ENCODE measurements at places on chromosomes 5 and 9.

- no peak for DNase-seq
These were observed 19.7 kb upstream of the TRAF1 start for GRCh38 chr9:120946259-120946658.

- DNase-seq = peak; percentile 68
These were observed 39.8 kb upstream of the FUBP3 start for GRCh38 chr9:130539420-130540223.

DNA sequence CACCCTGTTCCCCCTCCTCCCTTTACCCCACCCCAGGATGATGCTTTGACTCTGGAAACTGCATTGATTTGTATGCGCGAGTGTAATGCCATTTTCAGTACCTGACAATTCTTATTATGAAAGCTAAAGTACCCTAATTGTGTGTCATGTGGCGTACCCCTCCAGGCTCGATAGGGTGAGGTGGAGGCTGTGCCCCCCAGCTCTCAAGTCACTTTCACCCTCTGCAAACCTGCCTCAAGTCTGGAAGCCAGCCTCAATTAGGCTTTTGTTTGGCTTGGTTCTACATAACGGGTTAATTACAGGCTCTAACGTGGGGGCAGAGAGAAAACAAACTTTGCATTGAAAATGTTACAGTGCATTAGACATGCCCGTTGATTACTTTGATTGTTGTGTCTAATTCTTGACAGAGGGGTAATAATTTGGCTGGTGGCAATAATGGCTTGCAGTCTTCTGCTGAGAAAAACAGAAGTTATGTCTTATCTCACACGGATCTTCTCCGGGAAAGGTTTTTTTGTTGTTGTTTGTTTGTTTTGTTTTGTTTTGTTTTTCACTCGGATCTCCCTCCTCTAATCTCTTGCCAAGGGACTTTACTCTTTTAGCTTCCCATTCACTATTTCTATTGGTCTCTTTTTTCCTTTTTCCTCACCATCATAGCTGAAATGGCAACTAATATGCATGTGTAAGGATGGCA is 12.6 kb downstream of the ISL1 start:
- DNase-seq = no peak

GRCh38 chr5:73153513-73153912 is 19.5 kb upstream of the TMEM174 start:
- DNase-seq = no peak

DNA sequence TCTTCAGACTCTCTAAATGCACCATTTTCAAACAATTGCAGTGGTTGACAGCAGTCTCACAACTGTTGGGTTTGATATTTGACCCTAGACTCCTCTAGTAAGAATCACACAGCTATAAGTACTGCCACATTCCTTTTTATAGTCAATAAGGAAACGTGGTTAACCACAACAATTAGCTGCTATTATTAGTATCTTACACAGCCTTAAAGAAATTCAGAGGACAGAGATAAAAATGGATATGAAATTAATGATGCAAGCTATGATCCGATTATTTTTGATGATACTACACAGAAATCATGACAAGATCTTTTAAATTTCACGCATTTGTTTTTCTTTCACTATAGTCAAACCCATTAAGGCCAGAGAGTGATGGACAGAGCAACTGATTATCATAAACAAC is 288.6 kb upstream of the C9orf72 start:
- DNase-seq = peak; percentile 67

DNA sequence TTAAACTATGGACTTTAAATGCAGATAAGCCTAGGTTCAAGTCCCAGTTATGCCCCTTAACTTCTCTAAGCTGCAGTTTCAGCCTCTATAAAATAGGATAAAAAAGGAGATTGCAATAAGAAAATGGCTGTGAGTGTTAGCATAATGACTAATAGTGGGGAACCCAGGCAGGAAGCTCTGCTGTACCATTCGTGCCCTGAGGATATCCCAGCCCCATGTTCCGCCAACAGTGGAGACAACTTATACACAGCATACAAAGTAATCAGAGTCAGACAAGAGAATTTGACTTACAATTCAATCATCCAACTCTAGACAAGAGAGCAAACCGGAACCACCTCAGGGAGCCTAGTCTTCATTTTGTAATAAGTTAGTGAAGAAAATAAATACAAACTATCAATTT is 141.5 kb upstream of the FSTL4 start:
- DNase-seq = peak; percentile 3

- DNase-seq = no peak
These were observed 177.5 kb downstream of the ZDHHC21 start for GRCh38 chr9:14515571-14516198.

DNA sequence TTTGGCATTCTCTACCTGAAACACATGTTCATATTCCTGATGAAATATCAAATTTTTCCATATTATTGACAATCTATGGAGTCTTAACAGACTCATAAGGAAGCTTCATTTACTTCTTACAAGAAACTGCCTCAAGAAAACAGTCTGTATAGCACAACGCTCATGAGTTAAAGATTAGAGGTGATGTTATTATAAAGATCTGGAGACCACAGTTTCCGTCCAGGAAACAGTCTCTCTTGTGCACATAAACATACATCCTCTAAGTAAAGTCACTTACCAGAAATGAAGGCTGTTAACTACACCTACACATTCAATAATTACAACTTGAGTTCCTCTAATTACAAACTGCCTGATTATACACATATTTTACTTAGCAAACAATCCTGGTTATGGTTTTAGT is 86.9 kb downstream of the RAPGEF6 start:
- no peak for DNase-seq

- no peak for DNase-seq
These were observed 483 bp upstream of the PLPP6 start for GRCh38 chr9:4661611-4662010.

GRCh38 chr9:16680541-16680940 is 189.9 kb downstream of the BNC2 start:
- no peak for DNase-seq

DNA sequence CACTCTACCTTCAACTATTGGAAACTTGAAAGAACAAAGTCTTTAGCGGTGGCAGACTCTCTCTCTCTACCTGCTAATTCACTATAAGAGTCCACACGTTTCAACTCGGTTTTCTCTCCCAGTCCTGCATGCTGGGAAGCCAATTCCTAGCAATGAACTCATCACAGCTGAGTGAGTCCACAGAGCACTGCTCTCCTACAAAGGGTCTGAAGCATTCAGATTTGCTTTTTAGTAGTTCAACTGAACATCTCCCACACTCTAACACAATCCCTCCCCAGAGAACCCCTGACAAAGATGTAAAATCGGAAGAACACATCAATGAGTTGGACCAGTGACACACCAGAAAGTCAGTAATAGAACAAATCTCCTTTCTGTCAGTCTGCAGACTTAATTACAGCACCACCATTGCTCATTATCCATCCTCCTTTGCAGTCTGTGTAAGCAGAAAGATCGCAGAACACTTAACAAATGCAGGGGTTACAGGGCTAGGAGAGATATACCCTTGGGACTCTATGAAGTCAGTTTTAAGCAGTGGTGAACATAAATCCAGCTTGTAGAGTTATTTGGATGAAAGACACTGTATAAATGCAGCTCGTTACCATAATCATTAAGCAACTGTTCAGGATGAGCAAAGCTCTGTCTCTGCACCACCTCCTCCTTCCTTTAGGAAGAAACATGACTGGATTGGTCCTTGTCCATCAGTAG is 353.4 kb upstream of the GRIA1 start:
- no peak for DNase-seq

DNA sequence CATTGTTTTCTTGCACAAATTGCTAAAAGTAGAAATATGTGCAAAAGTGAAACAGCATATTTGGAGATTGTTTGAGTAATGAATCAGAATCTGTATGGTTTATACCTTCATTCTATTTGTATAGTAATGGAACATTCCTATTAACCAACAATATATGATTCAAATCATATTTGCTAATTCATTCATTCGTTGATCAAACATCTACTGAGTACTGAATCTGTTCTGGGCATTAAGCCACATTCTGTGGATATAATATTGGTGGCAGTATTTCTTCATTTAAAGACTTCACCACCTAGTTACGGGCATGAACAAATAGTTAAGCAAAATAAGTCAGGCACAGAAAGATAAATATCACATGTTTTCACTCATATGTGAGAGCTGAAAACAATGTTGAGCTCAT is 385.7 kb downstream of the MTRR start:
- no peak for DNase-seq

GRCh38 chr5:60668686-60669304 is 31.2 kb downstream of the DEPDC1B start:
- DNase-seq = peak; percentile 52

DNA sequence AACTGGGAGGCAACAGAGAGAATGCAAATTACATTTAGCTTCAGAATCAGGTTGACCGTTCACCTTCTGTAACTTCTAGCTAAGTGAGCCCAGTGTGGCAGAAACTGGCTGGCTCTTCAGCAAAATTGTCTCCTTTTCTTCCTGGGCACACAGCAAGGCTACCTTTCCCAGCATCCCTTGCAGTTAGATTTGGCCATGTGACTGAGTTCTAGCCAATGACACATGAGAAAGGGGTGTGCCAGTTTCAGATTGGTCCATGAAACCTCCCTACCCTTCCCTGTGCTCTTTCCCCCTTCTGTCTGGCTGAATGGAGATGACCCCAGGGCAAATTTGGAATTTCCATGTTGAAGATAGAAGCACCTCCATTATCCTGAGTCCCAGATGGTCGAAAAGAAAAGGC is 72.5 kb upstream of the SMIM23 start:
- no peak for DNase-seq

DNA sequence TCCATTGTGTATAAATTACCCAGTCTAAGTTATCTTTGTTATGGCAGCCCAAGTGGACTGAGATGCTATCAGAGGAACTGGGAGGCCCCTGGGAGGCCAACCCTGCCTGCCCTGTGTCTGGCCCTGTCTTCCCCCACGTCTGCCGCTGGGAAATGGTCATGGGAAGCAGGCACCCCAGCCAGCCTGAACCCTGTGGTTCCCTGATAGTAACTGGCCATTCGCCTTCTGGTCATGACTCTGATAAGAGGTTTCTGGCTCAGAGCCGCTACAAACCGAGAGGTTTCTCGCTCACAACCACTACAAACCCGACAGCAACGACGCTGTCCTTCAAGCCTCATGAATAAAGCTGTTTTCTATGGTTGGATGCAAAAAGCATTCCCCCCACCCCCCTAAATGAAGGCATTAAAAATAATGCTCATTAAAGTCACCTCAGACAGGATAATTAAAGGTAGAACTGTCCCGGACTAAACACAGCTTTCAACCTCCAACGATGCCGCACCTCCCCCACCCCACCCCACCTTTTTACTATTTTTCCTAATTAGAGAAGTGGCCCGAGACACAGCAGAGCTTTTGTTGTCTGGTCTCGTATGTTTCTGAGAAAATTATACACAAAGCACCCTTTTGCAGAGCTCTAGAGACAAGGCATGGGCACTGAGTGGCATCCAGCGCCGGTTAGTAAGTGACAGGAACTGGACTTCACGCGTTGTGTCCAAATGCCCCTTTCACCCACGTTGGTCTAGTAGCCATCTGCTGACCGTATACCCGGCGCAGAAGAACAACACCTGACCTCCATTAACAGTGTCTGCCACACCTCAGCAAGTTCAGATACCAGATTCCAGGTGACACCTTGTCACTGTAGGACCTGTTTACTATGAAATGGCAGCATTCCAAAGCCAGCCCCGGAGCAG is 140.8 kb downstream of the COL23A1 start:
- no peak for DNase-seq

DNA sequence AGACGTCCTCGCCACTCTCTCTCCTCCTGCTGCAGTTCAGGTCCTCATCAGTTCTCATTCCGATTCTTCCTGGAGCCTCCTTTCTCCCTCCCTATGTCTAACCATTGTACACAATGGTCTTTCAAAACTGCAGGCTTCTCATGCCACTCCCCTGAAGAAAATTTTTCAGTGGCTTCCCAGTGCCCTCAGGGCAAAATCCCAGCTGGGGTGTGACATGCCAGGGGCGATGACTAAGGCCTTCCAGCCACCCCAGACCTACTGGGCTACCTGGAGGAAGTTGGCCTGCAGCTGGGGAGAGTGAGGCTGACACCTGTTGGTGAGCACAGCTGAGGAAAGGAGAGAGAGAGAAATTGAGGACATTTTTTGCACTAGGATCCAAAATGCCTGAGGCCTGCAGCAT is 65.2 kb downstream of the SREK1 start:
- DNase-seq = peak; percentile 92

- DNase-seq = no peak
These were observed 31.3 kb downstream of the IPPK start for GRCh38 chr9:92638621-92639101.

- DNase-seq = peak; percentile 48
These were observed 37.9 kb downstream of the TNFAIP8 start for GRCh38 chr5:119393746-119394145.

DNA sequence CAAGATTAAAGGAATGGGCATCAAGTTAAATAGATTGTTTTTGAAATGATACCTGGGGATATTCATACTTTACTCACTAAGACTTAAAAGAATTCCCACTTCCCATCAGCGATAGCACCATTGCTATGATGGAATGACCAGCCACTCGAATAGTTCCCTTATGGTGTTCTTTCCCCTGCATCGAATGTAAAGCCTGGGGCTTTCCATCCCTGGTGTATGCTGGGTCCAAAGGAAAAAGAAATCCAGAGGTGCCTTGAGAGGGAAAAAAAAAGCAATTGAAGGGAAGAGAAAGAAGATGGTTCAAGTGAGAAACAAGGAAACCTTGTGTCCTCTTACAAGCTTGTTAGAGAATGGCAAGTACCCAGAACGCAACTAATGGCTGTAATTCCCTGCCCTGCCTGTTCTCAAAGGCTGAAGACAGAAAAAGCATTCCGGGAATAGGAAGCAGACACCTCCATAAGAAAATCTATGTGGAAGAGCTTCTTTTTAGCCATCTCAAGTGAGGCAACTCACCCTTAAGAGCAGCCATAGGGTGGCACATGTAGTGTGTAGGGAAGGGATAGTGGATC is 351.1 kb upstream of the DAB2 start:
- no peak for DNase-seq

DNA sequence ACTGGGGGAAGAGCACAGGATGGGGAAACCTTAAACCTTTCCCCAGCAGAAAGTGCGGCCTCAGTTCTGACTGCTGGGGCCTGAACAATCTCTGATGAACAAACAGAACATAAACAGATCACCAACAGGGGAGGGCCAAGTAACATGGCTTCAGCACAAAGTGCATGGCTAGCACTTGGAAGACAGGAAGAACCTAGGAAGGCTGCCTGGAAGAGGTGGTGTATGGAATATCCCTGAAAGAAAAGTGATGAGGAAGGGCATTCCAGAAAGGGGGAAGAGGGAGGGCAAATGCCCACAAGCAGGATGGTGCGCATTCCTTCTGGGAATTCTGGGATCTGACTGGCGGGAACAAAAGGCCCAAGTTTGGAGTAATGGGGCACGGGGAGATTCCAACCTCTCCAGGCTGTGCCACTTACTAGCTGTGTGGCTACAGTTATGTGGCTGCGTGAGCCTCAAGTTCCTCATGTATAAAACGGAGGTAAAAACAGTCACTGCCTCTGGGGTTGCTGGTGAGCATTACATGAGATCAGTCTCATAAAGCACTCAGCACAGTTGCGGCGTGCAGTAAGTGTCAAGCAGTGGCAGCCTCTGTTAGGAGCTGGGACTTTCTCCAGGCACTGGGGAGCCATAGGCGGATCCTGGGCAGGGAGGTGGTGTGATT is 1.6 kb downstream of the PDGFRB start:
- DNase-seq = no peak

GRCh38 chr5:14742498-14742897 is 78.0 kb downstream of the OTULIN start:
- no peak for DNase-seq

- DNase-seq = peak; percentile 9
These were observed 245.2 kb upstream of the TARS1 start for GRCh38 chr5:33195431-33196165.

- no peak for DNase-seq
These were observed 206.9 kb downstream of the PTTG1 start for GRCh38 chr5:160628619-160628968.

- DNase-seq = no peak
These were observed 49.8 kb downstream of the PIK3R1 start for GRCh38 chr5:68265347-68265746.

Data from kidney tubule cell (primary cell).